Astrocyte of the cerebellum (primary cell): ENCODE measurements at places on chromosomes 13 and 19.

GRCh38 chr19:47284324-47284899 lies 9.7 kb downstream of the INAFM1 start:
- DNase-seq, result no peak

DNA sequence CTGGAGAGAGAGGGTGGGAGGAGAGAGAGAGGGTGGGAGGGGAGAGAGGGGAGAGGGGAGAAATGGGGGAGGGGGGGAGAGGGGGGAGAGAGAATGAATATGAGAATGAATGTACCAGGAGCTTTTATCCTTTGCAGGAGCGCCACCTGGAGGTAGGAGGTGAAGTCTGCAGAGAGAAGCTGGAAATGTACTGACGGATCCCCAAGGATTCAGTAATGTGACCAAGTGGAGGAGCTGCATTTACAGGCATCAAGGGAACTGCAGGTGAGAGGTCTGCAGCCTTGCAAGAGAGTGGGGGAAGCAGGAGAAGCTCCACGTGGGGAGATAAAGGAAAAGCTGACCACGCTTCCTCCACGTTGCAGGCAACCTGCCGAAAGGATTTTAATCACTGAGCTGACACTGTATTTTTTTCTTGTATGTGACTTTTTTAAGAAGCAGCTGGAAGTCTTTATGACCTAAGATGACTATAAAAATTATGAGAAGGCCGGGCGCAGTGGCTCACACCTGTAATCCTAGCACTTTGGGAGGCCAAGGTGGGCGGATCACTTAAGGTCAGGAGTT lies 33.7 kb downstream of the VSTM1 start:
- DNase-seq, result peak; percentile 34

- no peak for DNase-seq
Observed at GRCh38 chr13:50406831-50407230, 391.6 kb downstream of the KCNRG start.

- no peak for DNase-seq
Observed at GRCh38 chr13:21242236-21242635, 65.8 kb downstream of the MRPL57 start.

- DNase-seq, result peak; percentile 65
Observed at GRCh38 chr13:109509154-109509900, 277.1 kb downstream of the IRS2 start.

DNA sequence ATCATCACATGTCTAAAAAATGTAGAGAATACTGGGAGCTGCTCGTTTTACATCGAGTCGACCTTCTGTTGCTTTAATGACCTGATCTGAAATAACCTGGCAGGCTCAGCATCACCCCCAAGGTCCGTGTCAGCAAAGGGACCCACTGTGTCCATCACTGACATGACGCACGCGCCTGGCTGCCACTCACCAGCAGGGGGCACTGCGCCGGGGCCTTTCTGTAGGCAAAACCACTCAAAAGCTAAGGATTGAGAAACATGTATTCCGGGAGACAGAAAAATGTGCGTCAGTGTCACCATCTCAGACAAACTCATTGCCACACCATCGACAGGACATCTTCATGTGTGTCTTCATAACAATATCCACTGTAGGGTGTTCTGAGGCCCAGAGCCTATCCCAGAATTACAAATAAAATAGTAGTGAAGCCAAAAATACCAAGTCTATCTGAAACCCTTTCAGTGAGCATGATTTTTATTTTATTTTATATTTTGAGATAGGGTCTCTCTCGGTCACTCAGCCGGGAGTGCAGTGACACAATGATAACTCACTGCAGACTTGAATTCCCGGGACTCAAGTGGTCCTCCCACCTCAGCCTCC lies 130.3 kb upstream of the LSM14A start:
- no peak for DNase-seq

- no peak for DNase-seq
Observed at GRCh38 chr19:16191216-16191908, 6.2 kb downstream of the FAM32A start.

GRCh38 chr13:31093145-31093885 lies 68.4 kb downstream of the HSPH1 start:
- DNase-seq, result no peak

DNA sequence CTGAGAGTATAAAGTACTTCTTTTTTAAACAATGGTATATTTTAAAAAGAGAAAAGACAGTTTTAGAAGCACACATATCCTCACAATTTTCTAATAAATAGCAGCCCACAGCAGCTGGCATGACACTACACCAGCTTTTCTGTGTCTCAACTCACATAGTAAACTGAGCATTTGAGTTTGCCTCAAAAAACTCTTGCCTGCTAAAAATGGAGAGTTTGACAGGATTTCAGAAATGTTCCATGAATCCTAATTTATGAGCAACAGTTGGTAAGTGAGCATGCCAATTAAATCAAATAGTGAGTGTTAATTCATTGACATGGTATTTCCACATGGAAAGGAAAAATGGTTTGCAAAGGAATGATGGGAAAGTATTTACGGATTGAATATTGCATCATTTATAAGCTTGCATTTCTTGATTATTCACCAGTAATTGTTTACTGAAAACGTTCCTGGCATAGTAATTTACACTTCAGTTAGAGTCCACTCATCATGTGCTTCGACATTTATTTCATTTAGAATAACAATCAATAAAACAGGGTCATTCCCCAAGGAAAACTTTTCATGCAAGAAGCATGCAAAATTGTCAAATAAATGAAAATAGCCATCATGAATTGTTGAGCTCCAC lies 323.0 kb downstream of the EFNB2 start:
- no peak for DNase-seq

DNA sequence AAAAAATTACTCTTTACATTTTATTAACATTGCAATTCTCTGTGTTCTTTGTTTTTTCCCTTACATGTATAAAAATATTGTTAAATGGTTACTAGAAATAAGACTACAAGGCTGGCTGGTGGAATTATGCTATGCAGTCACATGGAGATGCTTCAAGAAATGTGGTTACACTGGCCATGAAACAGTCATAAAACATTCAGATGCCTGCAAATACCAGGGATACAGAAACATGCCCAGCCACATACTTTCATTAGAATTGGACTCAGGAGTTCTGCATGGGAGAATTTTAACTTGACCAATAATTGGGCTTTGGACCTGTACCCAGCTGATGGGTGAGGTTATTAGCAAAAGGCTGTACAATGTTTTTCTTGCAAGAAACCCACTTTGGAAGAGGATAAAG lies 1407.7 kb upstream of the SLC10A2 start:
- no peak for DNase-seq

- no peak for DNase-seq
Observed at GRCh38 chr19:54432144-54432738, 16.8 kb upstream of the LENG8 start.

GRCh38 chr13:52001120-52001731 lies 10.0 kb downstream of the ATP7B start:
- DNase-seq, result peak; percentile 5

DNA sequence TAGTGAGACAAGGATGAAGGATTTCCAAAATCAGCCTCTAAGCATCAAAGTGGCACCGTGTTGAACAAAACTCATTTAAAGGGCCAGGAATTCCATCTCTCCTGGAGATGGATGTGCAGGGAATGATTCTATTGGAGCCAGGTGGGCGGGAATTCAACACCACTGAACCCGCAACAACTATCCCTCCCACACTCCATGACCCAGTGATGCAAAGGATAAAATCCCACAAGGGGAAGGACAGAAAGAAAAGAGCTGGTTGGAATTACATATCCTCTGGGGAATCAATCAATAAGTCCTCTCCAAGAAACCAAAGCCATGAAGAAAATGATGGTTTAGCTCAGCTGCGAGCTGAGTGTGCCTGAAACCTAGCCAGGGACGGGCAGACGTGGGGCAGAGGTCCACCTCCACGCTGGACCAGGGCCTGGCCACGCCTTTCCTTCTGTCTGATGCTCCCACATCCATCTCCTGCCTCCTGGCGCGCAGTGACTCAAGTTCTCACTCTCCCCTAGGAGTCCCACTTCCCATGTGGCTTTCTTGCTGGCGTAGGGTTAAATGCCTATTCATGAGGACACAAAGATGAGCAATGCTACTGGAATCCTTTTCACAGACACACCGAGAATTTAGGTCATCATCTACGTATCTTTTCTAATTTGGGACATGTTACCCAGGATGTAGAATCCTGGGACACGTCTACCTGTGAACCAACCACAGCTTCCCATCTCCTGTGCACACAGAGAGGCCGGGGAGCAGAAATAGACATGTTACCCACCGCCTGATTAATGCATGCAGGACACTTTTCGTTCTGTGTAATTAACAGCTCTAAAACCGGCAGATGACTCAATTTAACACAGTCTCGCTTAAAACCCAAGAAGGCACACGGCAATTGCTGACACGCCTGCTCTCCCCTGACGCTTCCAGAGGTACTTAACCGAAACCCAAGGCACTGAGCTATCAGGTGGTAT lies 48.6 kb downstream of the PEPD start:
- peak; percentile 95 for DNase-seq

GRCh38 chr13:51154029-51154555 lies 43.0 kb upstream of the C13orf42 start:
- DNase-seq, result no peak

- DNase-seq, result no peak
Observed at GRCh38 chr19:7076151-7076550, 6.6 kb downstream of the ZNF557 start.

DNA sequence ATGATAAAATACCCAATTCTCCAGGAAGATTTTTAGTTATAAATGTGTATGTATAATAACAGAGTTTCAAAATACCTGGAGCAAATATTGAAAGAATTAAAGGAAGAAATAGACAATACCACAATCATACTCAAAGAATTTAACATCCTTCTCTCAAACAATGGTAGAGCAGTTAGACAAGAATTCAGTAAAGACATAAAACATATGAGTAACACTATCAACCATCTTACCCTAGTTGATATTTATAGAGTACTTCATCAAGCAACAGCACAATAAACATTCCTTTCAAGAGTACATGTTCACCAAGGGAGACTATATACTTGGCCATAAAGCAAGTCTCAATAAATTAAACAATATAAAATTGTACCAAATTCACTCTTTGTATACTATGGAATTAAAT lies 108.4 kb downstream of the DLEU7 start:
- no peak for DNase-seq

DNA sequence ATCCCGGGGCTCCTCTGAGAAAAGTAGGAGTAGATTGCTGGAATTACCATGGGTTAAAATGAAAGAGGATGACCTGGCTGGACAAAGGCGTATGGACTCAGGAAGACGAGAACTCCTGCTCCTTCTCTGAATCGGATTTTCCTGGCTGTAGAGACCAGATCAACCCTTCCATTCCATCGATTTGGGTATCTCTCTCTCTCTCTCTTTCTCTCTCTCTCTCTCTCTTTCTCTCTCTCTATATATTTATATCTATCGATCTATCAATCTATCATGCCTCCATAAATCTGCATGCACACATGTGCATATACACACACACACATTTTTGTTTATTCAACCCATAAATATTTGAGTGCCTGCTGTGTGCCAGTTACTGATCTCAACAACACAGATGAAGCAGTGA lies 234.9 kb downstream of the LMO7 start:
- DNase-seq, result no peak

GRCh38 chr13:97367016-97367822 lies 66.8 kb upstream of the RAP2A start:
- DNase-seq, result peak; percentile 54

DNA sequence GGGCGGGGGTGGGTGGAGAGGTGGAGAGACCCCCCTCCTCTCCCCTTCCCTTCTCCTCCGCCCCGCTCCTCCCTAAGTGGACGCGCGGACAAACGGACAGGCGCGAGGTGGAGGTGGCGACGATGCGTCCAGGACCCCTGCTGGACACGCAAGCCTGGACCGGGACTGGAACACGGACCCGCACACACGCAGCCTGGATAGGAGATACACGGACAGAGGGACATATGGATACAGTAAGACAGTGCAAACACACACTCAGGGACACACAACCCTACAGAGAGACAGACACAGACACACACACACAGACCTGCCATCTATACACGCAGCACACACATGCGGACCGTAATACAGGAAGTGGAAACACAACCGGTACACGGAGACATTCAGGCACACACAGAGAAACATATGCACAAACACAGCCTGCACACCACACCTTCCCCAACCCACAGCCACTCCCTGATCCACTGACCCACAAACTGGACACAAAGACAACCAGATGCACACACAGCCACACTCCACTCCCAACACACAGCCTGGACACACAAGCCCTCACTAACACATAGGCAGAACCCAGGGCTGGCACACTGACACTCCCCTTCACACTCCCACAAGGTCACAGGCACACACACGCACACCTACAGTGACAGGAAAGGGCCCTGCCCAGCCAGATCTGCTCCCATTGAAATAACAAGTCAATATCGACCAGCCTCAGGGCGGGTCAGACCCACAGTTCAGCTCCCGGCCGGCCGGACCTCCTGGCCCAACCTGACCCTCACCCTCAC lies 696 bp upstream of the ERFL start:
- no peak for DNase-seq

DNA sequence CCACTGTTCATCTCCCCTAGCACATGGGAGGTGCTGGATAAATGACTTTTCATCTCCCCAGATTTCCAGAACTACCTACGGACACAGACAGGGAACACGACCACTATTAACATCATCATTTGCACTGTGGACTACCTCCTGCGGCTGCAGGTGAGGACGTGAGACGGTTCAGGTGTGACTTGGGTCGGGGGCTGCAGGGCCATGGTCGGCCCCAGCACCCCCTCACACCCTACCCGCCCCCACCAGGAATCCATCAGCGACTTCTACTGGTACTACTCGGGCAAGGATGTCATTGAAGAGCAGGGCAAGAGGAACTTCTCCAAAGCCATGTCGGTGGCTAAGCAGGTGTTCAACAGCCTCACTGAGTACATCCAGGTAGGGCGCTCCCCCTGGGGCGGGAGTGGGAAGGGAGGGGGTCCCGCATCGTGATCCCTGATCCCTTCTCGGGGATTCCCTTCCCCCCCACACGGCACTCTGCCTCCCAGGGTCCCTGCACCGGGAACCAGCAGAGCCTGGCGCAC lies 74.4 kb downstream of the MAP4K1 start:
- no peak for DNase-seq

DNA sequence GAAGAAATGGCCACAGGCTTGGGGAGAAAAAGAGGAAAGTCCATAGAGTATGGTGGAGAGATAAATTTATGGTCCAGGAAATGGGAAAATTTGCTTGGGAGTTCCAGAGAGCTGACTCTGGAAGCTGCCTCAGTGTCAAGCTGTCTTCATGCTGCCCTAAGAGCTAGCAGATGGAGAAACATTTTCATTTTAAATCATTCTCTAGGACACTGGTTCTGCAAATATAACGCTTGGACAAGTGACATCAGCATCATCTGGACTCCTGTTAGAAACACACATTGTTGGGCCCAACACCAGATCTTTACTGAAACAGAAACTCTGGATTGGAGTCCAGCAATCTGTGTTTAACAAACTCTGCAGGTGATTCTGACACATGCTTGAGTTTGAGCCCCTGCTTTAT lies 592.0 kb upstream of the KLF12 start:
- DNase-seq, result no peak

DNA sequence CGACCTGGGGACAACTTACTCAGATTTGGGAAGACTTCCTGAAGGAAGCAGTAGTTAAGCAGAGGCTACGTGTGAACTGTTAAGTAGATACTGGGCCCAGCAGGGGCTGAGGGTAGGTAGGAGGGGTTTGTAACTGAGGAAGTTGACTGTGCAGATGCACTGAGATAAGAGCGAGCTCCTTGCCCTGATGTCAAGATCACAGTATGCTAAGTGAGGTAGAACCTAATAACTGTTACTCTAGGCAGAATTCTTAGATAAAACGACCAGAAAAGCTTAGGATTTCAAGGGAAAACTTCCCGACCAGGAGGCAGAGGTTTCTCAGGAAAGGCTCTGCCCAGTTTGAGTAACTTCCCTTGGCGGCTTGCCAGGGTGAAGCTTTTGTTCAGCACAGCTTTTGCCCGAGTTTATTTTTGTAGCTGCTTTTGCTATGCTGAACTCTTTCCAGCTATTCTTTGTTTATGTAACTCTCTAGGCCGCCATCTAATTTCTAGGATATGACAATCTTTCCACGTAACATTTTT lies 632.1 kb downstream of the DIAPH3 start:
- DNase-seq, result peak; percentile 89
